Activated CD8-positive, alpha-beta T cell treated with anti-CD3 and anti-CD28 coated beads for 36 hours (primary cell): ENCODE measurements at places on chromosomes 1 and 21. TPM values are rescaled to one million over a fixed set of nuclear protein-coding genes. Genes with fewer than 3 reads are reported as not detected.

DNA sequence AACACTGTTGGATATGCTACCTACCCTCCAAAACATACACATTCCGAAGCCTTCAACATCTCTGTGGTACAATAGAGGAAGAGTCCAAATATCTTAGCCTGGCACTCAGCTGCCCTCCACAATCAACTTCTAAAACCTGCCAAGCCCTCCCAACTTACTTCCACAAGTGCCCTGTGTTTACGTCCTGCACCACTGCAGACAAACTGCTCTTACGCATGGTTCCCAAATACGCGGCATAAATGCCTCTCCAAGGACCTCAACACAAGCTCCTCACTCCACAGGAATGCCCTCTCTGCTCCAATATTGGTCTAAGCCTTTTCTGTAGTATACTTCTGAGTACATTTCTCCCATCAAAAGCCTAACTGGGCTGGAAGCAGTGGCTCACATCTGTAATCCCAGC lies 6.8 kb downstream of the AK2 start:
- peaks cover 71% of the 10 kb centered on the region for H3K4me1 ChIP-seq
- no peak for DNase-seq
- H3K27me3 ChIP-seq: no peaks in the 10 kb centered on the region
- peaks cover 66% of the 10 kb centered on the region for H3K36me3 ChIP-seq
- H3K27ac ChIP-seq: no peak overlapping the region
- H3K4me3 ChIP-seq: no peak overlapping the region

DNA sequence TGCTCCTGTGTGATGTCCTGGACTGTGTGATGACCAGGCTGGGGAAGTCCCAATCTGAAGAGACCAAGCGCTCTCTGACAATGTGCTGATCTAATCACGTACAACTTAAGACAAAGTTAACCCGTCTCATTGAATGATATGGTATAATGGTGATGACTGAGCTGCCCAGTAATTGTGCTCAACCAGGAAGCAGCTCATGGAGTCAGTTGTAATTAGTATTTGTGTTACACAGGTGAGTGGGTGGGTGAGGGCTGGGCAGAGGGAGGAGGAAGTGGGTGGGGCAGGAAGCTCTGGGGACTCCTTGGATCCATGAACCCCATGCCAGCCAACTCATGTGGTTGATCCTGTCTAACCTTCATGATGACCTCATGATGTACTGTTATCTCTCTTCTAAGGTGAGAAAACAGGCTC lies 8.7 kb upstream of the ECE1 start:
- peak overlapping the region; percentile 73 for H3K27ac ChIP-seq
- H3K36me3 ChIP-seq: peaks cover 22% of the 10 kb centered on the region
- H3K4me3 ChIP-seq: no peak overlapping the region
- peaks cover 85% of the 10 kb centered on the region for H3K4me1 ChIP-seq
- H3K27me3 ChIP-seq: no peaks in the 10 kb centered on the region
- peak; percentile 44 for DNase-seq

- no peak for DNase-seq
- peaks cover 35% of the 10 kb centered on the region for H3K27me3 ChIP-seq
- no peak overlapping the region for H3K27ac ChIP-seq
- H3K4me3 ChIP-seq: no peak overlapping the region
Observed at GRCh38 chr1:119635811-119636390, 12.2 kb downstream of the ZNF697 start.

Gene SYF2
- total RNA-seq: 39.6 TPM

- H3K36me3 ChIP-seq: no peaks in the 10 kb centered on the region
- H3K4me3 ChIP-seq: no peak overlapping the region
- H3K27ac ChIP-seq: no peak overlapping the region
- no peaks in the 10 kb centered on the region for H3K27me3 ChIP-seq
Observed at GRCh38 chr1:226429858-226430715, 22.2 kb upstream of the PARP1 start.

DNA sequence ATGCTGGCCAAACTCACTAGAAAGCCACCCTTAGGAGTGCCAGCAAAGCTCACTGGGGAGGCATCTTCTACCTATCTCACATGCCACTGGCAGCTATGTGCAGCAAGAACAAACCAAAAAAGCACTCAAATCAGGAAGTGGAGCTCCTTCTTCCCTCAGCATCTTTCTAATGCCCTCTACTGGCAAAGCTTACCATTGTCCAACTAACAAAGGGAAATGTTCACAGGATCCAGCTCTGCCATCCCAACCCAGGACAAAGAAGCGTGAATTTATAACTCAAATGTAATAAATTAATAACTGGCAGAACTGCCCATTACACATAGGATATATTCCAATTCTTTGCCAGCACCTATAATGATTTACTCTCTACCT lies 38.9 kb downstream of the LEPR start:
- no peak for DNase-seq
- no peak overlapping the region for H3K27ac ChIP-seq
- H3K4me1 ChIP-seq: peaks cover 23% of the 10 kb centered on the region
- H3K36me3 ChIP-seq: peaks cover 3% of the 10 kb centered on the region
